ENCODE measurements at places on chromosomes 2 and 18.
A peak's percentile ranks its signal among the peaks of the same experiment; 100 is the strongest.

DNA sequence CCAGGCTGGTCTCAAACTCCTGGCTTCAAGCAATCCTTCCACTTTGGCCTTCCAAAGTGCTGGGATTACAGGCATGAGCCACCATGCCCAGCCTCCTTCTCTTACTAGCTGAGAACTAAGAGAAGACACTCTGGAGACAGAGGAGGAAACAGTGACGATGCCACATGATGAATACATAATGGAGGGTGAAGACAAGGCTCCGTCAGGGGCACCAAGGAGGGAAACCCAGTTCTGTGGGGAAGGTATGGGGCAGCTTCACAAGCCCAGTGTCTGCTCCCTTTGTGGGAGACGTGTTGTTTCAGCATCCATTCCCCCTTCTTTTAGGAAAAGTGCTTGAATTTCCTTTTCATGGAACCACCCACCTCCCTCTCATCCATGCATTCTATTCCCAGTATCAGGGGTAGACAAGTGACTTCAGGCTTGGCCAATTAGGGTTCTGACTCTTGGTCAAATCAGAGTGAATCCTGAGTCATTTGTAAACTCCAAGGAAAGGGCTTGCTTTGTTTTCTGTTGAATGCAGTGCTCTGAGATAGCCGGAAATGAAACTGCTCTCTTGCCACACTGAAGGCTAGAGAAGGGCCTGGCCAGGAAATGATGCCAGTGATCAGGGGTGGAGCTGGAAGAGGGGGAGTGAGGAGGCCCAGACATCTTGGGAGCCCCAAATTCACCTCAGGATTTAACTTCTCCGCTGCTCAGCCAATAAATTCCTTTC lies 23.7 kb downstream of the TMEM127 start:
- DNase-seq = no peak

DNA sequence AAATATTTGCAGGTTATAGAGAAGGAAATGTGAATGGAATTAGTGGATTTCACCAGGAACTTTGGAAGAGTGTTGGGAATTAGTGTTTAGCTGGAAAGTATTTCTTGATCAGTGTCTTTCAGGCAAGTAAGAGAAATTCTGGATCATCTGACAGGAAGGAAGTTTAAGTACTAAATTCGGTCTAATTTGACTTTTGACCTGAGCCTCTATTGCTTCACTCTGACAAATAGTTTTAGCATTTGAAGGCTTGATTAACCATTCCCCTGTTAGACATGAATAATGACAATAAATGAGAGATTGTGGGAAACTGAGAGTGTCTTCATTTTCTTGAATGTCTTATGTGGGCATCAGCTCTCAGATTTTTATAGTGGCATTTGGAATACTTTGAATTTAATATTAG lies 16.0 kb downstream of the CCNT2 start:
- DNase-seq = no peak

- DNase-seq = peak; percentile 46
Observed at GRCh38 chr2:121186261-121186660, 98.7 kb downstream of the TFCP2L1 start.

GRCh38 chr2:237161189-237161588 lies 75.5 kb downstream of the COPS8 start:
- DNase-seq = no peak

GRCh38 chr18:13578400-13578799 lies 148.0 kb downstream of the FAM210A start:
- no peak for DNase-seq

GRCh38 chr2:54947136-54947535 lies 103.1 kb downstream of the RTN4 start:
- DNase-seq = no peak

DNA sequence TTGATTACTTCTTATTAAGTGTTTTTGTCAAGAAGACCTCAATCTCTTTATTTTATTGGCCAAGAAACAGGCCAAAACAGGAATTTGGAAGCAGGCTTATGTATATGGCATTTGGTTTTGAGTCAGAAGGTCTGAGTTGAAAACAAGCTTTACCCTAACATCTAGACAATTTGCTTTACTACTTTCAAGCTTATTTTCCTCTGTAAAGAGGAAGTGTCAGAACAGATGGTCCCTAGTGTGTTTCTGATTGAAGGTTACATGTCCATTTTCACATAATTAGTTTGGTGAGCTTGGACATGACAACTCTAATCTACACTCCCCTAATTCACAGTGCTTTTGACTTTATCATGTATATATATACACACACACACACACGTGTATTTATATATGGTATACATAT lies 19.8 kb upstream of the MAP4K4 start:
- DNase-seq = no peak
